Stimulated activated CD4-positive, alpha-beta T cell treated with anti-CD3 and anti-CD28 coated beads, Interleukin-15, amount 100 ng/mL, for 1 hour (primary cell): ENCODE measurements at places on chromosomes 5 and 9.
A peak's percentile ranks its signal among the peaks of the same experiment; 100 is the strongest.

- DNase-seq, result no peak
These were observed 1.1 kb upstream of the DAP start for GRCh38 chr5:10761933-10762775.

DNA sequence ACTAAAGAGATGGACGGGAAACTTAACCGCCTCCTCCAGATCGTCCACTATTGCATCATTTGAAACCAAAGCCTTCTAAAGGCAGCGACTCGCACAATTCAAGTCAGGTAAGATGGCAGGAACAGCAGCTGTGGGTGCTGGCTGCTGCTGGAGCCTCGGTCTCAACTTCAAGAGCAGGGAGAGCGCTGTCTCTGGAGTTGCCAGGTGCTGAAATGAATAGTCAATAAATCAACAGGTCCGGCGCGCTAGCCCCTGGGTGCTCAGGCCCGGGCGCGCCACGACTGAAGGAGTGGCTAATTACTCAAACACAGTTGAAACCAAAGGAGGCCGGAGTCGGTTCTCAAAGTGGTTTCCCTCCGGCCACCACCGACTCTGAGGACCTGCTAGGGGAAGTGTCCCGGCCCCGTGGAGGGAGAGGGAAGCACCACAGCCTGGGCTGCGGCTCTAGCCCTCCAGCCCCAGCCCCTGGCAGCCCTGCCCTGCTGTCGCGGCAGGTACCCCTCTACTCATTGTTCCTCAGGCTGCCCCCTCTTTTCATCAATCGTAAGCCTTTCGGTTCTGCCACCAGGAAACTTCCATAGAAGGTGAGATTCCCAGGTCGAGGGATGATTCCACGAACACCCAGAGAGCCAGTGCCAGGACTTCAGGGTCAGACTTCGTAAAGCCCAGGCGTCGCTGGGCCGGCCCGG, 804 bp downstream of the TTC39B start:
- DNase-seq, result no peak

- peak; percentile 31 for DNase-seq
These were observed 543 bp upstream of the ANKRD33B start for GRCh38 chr5:10563110-10563944.

DNA sequence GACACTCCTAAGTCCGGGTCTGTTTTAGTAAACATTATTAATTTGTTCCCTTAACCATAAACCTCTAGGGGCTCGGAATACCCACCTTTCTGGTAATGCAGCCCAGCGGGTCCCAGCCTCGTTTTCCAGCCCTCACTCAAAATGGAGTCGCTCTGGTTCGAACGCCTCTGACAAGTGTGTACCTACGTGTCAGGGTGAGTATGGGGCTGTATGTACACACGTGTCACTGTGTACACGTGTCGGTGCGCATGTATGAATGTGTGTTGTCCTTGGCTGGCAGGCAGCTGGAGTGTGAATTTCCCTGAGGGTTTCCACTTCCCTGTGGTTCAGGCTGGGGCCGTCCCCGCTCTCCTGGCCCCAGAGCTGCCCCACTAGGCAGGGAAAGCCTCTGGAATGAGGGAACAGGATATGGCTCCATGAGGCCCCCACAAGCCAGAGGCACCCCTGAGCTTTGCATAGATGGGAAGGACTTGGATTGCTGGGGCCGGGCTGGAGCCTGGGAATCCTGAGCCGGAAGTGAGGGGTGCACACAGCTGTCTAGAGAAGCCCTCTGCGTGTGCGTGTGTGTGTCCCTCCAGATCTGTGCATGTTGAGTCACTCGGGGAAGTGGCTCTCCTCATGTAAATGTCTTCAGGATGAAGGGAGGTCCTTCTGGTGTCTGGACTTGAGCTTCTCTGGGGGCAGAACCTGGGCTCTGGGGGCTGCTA, 160.8 kb upstream of the IER5L start:
- no peak for DNase-seq

- no peak for DNase-seq
These were observed 57.1 kb downstream of the FOXD1 start for GRCh38 chr5:73391441-73391881.

- DNase-seq, result no peak
These were observed 708 bp downstream of the SPOUT1 start for GRCh38 chr9:128828719-128829452.

GRCh38 chr5:154834053-154834452, 16.4 kb downstream of the FAXDC2 start:
- no peak for DNase-seq

- DNase-seq, result no peak
These were observed 18.1 kb downstream of the HMCN2 start for GRCh38 chr9:130283539-130284248.

GRCh38 chr9:74570879-74571512, 73.9 kb downstream of the RORB start:
- DNase-seq, result no peak

DNA sequence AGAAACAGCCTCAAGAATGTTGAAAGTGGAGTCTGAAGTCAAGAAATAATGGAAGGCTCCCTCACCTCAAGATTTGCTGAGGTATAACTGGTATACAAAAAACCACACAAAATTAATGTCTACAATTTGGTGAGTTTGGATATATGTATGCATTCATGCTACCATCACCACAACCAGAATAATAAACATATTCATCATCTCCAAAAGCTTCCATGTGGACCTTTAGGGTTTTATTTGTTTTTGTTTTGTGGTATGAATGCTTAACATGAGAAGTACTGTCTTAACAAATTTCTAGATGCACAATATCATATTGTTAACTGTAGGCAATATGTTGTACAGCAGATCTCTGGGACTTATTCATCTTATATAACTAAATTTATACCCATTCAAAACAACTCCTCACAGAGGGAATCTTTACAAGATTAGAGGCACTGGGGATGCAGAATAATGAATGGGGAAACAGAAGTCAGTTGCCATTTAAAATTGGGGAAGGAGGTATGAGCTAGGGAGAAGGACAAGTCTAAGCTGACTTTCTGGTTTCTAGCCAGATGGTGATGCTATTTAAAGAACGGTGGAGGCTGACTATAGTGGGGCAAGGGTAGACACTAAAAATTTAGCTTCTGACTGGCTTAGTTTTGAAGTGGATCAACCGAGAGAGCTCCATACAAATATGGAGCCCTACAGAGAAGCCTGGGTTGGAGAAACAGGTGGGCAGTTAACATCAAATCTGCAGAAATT, 213.9 kb downstream of the BNC2 start:
- DNase-seq, result no peak

DNA sequence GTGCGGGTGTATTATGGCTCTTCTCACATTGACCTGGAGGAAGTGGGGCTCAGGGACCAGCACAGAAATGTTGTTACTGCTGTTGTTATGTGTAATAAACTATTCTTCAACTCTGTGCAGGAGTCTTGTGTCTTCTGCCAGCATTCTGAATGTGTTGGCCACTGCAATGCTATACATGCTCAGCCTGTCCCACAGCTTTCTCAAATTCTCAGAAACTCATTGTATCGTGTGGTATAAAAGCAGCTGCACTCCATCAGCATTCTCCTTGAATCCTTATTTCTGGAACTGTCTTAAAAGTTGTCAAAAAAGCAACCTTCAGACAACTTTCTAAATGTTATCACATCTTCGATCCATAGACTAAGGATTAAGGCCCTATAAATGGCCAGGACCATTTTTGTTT, 72.0 kb downstream of the ZNF474 start:
- no peak for DNase-seq

DNA sequence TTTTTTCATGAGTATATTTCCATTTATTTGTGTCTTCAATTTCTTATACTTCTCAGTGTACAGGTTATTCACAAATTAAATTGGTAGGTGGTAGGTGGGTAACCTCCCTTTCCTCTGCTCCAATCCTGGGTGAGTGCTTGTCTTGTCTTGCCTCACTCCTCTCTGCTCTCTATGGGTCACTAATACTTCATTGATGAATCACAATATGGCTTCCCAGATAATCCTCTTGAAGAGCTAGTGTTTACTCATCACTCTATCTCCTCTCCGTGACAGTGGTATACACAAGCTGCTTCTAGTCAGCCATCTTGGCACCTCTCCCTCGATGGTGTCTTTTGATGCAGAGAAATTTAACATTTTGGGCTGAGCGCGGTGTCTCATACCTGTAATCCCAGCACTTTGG, 331.8 kb upstream of the NMUR2 start:
- no peak for DNase-seq

GRCh38 chr5:179432547-179432946, 87.3 kb upstream of the ADAMTS2 start:
- DNase-seq, result no peak

GRCh38 chr9:76219560-76220151, 174.6 kb downstream of the RFK start:
- DNase-seq, result no peak

DNA sequence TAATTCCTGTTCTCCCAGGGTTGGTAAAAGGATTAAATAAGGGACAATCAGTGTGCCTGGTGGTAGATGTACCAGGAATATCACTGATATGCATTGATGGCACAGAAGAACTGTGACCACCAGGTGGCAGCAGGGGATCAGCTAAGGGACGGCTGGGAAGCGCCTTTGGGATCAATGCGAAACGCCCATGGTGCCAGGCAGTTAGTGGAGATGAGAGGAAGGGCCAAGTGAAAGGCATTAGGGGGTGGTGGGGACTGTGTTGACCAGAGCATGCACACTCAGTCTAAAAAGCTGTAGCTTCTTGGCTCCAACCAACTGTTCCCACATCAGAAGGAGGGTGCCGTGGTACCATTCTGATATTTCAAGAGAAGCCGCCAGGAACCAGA, 55.6 kb downstream of the ARHGEF37 start:
- DNase-seq, result no peak

DNA sequence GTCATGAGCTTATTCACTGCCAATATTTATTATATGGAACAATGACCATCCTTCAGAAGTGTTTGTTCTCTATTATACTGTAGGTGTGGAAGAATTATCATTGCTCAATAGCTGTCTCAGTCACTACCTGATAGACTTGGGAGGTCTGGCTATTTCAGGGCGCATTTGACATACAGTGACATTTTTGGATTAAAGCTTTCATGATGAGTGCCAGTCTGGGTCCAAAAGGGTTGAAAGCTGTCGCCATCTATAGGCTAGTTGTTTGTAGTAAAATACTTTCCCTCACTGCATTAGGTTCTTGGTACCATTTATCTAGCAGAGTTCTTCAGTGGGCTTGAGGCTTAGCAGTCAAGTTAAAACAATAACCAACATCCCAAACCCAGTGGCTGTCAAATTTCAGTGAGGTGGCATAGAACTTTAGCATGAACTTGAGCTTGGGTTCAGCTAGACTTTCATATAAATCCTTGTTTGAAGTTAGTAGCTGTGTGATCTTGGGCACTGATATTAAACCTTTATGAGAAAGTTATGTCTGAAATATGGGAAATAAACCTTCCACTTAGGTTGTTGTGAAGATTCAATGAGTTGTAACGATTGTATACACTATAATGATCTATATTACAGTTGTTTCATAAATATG, 110.5 kb upstream of the CDKN2B start:
- no peak for DNase-seq

DNA sequence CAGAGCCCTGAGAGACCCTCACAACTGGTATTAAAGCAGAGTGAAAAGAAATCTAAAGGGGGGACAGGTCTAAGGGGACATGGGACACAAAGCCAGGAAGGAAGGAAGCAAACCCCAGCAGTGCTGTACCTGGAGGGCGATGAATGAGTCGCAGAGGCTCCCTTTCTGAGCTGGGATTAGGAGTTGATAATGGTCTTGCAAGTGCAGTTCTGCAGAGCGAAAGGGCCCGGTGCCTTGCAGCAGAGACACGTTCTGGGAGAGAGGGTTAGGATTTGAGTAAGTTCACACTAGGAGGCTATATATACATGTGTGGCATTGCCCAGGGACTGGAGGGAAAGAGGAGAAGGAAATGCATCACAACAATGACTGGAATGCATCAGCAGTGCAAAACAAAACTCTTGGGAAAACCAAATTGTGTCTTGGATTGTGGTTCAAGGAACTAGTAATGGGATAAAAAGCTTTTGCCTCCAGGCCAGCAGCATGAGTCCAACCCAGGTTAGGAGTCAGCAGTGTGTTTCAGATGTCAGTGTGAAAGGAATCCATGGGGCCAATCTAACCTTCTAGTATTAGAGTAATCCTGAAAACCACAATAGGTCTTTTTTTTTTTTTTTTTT, 38.8 kb upstream of the LIFR start:
- DNase-seq, result no peak

GRCh38 chr5:124156415-124156996, 589.9 kb downstream of the ZNF608 start:
- no peak for DNase-seq

GRCh38 chr5:135055396-135055795, 21.4 kb upstream of the PITX1 start:
- no peak for DNase-seq

DNA sequence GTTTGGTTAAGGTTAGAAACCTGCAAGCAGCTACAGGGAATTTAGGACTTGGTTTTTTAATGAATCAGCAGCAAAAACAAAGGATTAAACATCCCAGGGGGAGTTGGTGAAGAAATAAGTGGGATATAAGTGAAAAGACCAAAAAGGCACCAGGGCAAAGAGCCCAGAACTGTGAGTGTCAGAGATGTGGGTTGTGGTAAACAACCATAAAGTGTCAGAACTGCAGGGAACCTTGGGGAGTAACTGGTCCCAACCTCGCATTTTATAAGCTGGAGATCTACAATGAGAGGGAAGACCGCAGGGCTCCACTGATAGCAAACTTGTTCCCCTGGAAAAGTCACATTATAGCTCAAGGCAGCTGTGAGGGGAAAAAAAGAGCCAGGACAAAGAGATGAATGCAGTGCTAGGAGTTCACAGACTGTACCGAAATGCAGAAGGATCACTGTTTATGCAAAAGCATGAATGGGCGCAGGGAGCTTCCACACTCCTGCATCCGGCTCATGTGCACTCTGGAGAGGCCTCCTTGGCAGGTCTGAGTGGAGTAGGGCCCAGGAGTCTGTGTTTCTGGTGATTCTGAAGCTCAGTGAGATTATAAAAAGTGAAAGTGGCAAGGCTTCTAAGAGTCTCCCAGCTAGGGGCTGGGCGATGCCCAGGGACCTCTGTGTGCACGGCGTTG, 156.3 kb downstream of the GOLPH3 start:
- DNase-seq, result no peak

DNA sequence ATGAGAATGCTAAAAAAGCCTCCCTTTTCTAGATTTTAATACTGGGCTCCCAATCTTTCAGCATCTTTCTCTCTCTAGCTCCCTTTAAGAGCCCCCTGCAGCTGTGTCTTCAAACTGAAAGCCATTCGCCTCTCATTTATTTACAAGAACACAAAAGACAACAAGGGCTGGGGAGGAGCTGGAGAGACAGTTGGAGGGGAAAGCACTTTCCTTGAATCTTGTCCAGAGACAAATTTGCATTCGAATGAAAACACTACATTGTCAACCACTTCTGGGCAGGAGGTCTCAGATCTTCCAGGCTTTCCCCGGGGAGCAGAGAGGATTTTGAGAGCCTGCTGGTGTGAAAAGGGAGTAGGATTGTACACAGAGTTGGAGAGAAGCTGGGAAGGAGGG, 518.3 kb downstream of the CTNND2 start:
- DNase-seq, result no peak
